ENCODE measurements at places on chromosomes 2 and 18.

DNA sequence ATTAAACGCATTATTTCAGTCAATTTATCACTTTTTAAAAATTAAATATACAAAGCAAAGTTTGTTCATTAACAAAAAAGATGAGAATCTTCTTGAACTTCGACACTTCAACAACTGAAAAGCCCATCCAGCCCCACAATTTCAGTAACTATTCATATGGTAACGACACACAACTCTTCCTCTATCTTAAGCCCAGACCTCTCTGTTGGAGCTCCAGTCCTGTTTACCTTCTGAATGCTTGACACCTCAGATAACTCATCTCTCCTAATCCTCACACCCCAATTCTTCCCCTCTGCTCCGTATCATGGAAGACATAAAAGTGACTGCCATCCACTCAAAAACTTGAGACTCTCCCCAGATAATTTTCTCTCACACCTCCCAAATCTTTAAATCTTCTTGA lies 12.6 kb downstream of the USP37 start:
- DNase-seq: no peak

GRCh38 chr2:148974095-148974494 lies 64.4 kb upstream of the LYPD6B start:
- no peak for DNase-seq

- DNase-seq: no peak
These were observed 92.4 kb downstream of the COX7A2L start for GRCh38 chr2:42268528-42269151.

DNA sequence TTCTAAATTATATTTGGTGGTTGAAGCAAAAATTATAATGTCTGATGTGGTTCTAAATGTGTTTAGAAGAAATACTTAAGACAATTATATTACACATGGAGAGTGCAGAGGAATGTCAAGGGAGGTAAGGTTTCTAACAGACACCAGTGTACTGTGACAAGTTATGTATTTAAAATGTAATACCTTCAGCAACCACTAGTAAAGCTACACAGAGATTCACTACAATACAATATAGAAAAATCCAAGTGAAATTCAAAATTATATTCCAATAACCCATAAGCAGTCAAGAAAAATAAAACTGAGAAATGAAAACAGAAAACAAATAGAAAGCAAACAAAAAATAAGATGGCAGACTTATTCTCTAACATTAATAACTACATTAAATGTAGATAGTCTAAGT lies 249.5 kb upstream of the KLHL14 start:
- no peak for DNase-seq

DNA sequence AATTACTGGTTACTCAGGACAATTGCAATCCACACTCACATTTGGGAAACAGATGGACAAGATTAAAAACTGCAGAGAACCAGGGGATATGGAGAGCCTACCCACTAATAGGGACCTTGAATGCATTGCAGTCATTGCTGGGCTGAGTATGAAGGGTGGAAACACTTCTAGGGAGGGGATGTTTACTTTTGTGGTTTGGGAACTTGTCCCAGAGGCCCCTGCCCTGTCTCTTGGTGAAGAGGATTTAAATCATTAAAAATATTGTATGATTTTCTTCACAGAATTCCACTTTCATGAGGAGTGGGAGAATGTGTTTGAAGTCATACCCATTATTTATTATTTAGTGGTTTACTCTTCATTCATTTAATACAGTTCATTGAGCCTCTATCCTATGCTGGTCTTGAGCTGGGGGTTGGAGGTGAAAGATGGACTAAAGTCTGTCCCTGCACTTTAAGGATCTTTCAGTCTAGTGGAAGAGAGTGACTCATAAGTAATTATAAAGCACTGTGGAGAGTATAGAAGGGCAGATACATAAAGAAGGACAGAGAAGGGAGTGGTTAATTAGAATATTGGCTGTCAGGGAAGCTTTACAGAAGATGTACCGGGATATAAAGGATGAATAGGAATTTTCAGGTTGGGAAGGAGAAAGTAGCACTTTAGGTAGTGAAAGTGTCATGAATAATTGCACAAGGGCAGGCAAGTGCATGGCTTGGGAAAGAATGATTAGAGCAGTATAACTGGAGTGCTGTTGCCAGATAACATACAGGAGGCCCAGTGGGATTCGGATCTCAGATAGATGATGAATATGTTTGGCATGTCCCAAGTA lies 313.4 kb downstream of the LPIN1 start:
- DNase-seq: no peak

GRCh38 chr2:9179572-9180201 lies 26.9 kb upstream of the ASAP2 start:
- DNase-seq: no peak

DNA sequence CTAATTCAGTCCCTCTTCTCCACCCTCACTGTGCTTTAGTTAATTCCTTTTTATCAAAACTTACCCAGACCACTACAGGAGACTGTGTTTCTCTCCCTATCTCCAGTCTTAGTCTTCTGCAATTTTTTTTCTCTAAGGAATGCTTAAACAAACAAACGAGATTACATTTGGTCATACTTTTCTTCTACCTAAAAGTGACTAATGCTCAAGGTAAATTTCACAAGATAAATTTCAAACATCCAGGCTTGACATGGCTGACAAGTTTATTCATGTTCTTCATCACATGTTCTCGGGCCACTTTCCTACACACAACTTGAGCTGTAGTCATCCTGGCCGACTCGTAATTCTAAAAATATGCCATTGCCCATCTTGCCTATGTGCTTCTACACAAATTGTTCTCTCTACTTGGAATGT lies 23.2 kb upstream of the ACSL3 start:
- DNase-seq: no peak

DNA sequence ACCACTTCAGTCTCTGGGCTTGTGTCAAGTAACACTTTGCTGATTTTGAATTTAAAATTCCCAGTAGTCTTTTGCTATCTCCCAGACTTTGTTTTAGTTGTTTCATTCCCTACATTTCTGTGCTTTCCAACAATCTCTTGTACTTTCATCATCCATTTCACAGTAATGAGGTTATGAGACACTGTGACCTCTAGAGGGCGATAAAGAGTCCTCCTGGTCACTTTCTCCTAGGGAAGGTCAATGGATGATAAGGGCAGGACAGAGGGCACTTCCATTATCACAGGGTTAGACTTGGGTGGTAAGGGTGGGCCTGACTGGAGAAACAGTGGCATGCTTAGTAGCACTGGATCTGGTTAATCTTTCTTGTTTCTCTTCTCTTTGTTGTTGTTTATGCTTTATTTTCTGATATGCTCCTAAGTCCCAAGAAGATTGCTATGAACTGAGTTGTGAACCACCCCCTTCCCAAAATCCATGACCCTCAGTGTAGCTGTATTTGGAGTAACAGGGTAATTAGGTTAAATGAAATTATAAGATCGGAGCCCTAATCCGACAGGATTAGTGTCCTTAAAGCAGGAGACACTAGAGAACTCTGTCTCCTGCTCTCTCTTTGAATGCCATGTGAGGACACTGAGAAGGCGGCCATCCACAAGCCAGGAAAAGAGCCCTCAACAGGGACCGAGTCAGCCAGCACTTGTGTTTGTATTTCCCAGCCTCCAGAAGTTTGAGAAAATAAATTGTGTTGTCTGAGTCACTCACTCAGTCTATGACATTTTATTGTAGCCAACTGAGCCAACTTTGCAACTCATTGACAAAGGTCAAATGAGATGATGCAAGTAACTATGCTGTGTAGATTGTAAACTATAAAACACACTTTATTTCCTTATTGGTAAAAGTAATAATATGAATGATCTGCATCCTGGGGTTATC lies 779.2 kb downstream of the CNTNAP5 start:
- no peak for DNase-seq

DNA sequence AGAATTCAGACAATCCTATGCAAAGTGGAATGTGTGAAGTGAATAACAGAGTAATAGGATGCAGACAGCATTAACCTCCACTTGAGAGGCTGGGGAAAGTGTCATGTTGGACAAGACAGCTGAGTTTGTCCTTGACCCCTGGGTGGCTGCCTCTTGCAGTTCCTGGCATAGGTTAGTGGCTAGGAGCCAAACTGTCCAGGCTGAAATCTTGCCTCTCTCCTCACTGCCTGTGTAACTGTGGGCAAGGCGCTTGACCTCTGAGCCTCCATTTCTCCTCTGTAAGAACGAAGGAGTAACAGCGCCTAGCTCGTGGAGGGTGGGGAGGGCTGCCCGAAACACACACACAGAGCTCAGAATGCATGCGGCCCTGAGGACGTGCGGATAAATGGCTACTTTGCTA lies 34.8 kb upstream of the LDLRAD4 start:
- no peak for DNase-seq

DNA sequence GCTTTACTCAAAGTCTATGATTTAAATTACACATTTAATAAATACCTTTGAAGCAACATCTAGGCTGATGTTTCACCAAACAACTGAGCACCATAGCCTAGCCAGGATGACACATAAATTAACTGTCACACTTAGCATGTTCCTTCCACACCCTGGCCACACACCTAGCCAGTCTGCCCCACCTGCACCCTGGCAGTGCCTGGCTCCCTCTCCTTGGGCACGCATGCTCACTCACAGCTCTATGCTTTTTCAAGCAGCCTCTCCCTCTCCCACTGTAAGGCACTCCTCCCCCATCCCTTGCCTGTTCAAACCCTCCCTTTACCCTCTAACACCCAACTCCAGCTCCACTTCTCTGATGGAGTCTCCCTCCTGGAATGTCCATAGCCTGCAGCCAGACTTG lies 357.6 kb upstream of the KLHL29 start:
- no peak for DNase-seq

DNA sequence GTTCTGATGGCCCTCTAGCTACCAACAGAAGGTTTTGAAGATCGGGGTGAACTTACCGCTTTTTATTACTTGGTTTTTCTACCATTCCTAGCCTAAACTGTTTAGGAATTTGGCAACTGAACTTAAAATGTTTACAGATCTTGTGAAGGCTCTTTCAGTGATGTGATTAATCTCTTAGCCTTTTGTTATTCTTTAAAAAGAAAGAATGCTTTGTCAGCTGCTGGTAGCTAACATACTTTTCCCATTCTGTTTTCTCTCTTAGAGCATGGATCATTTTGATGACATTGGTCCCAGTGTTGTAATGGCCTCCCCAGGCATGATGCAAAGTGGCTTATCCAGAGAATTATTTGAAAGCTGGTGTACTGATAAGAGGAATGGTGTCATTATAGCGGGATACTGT lies 18.1 kb downstream of the CPSF3 start:
- no peak for DNase-seq

DNA sequence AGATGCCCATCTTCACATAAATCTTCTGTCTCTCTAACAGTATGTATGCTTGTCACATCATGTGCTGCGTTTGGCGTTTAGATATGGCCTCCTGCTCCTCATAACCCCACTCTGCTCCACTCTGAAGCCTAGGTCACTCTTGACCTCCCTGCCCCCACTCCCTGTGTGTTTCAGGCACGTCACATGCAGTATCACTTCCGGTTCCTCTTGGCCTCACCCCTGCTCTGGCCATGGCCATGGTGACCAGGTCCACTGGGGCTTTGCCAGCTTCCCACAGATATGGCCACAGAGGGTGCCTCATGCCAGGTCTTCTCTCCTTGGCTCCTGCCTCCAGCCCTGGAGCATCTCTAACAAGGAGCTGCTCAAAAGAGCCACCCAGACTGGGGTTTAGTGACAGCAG lies 160.0 kb downstream of the RNF152 start:
- DNase-seq: no peak

DNA sequence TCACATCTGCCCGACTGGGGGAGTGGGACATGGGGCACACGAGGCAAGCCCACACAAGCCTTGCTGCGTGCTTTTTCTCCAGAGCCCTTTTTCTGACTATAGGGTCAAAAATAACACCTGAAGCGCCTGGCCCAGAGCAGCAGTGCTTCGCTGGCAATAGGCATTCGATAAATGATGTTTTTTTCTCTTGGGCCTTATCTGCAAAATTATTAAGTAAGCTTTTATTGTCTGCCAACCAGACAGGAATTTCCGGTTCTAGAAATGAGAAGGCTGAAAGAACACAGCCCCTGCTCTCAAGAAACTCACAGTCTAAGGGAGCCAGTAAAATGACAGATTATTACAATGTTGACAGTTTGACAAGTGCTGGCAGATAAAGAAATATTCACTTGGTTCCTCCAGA lies 2.7 kb upstream of the TMBIM1 start:
- no peak for DNase-seq

GRCh38 chr18:35514752-35515459 lies 17.1 kb upstream of the INO80C start:
- DNase-seq: no peak

- DNase-seq: no peak
These were observed 593 bp downstream of the SP140L start for GRCh38 chr2:230327418-230328154.

GRCh38 chr2:43003702-43004101 lies 211.3 kb upstream of the HAAO start:
- no peak for DNase-seq

GRCh38 chr2:200732866-200733265 lies 78.8 kb upstream of the BZW1 start:
- no peak for DNase-seq

- peak; percentile 15 for DNase-seq
These were observed 125.4 kb downstream of the CTIF start for GRCh38 chr18:48663931-48664847.

DNA sequence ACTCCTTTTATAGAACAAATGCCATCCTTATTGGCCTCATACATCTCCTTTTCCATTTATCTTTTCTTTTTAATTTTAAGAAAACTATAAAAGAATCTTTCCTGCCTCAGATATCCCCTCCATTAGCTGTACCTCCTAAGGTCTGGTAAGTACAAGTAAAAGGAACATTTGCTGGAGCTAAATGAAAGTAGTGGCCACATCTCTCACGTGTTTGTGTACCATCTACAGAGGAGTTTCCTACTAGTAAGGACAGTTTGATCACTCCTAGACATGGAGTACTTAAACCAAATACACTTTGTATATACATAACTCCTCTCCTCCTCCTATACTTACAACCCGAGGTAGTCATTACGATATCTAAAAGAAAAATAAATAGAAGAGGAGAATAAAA lies 504.8 kb downstream of the LRRTM4 start:
- no peak for DNase-seq

DNA sequence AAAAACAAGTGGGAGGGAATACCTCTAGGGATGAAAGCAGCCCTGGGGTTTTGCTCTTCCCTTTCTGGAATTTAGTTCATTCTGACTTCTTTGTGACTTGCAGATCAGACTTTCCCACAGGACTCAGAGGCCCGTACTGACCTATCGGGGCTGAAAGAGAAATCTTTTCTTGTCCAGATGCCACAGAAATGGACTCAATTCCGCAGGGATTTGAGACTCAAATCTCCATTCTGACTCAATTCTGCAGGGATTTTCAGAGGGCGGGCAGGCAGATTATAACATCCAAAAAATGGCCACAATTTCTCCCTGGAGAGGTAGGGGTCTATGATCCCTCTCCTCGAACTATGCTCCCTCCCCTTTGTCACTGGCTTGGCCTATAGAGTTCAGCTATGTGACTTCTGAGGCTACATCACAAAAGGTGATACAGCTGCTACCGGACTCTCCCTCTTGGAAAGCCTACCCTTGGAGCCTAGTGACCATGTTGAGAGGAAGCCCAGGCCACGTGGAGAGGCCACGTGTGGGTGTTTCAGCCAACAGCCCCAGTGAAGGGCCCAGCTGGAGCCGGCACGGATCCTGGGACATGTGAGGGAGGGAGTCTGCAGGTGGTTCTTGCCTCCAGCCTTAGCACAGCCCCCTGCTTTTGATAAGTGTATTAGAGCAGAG lies 4.8 kb upstream of the EFHD1 start:
- no peak for DNase-seq
